ENCODE measurements at places on chromosomes 5 and 9.
A peak's percentile ranks its signal among the peaks of the same experiment; 100 is the strongest.

DNA sequence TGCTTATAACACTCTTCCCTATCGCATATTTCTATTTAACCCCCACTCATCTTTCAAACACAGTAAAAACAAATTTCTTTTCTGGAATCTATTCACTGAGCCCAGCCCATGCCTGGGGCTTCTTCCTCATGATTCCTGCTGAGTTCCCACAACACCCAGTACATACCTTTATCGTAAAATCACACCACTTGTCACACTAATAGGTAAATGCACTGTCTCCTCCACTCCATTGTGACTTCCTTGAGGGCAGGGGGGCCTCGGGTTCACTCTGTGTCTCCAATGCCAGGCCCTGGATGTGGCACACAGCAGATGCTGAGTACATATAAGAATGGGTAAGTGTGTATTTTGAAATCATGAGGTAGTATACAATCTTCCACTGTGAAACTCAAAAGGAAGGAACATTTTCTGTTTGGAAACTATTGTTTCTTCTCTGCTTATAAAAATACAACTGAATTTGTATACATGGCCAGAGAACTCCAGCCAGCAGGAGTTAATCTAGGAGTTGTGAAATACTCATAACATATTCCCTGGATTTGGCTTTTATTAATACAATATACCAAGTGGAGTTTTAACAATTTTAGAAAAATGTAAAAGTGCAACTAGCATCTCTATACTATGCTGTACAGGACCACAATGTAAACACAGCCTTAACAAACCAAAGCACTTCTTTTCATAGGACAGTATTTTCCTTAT is 7.2 kb downstream of the PLK2 start:
- no peak for DNase-seq

DNA sequence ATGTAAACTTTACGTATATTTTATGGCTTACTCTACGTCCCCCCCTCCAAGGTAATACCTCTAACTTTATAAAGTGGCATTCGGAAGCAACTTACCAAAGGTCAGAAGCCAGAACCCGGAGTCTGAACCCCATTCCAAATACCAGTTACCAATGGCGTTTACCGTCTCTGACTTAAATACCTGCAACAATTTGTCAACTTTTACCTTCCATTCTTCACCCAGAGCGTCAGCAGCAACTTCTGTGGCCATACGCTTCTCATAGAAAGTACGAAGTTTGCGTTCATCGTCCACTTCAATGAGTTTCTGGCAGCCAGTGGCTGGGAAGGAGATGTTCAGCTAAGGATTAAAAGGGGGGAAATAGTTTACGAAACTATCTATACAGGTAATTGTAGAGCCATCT is 753 bp downstream of the RPS6 start:
- no peak for DNase-seq

- DNase-seq: no peak
These were observed 9.9 kb upstream of the NR4A3 start for GRCh38 chr9:99811598-99812383.

- no peak for DNase-seq
These were observed 23.7 kb upstream of the STARD4 start for GRCh38 chr5:111535879-111536549.

- DNase-seq: no peak
These were observed 1.2 kb downstream of the AP3S1 start for GRCh38 chr5:115842952-115843351.

DNA sequence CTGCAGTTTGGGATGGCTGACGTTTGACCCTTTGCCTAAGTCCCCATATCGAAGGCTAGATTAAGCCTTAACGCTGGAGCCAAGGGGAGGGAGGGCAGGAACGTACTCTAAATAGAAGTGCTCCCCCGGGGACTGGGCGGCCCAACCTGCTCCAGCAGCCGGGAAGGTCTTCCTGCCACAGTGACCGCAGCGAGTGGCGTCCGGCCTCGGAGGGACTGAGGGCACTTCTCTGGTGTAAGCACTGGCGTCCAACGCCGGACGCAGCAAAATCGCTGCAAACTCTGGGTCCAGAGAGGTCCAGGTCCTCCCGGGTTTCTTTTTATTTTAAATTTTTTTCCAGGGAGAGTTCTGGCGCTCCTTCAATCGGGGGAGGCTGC is 505 bp upstream of the ACER2 start:
- no peak for DNase-seq

DNA sequence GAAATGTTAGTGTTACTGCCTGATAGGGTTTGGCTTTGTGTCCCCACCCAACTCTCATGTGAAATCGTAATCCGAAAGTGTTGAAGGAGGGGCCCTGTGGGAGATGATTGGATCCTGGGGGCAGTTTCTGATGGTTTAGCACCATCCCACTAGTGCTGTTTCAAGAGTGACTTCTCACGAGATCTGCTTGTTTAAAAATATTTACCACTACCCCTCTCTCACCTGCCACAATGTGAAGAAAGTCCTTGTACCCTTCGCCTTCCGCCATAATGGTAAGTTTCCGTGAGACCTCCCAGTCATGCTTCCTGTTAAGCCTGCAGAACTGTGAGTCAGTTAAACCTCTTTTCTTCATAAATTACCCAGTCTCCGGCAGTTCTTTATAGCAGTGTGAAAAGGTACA is 2.6 kb upstream of the RFX3 start:
- no peak for DNase-seq

DNA sequence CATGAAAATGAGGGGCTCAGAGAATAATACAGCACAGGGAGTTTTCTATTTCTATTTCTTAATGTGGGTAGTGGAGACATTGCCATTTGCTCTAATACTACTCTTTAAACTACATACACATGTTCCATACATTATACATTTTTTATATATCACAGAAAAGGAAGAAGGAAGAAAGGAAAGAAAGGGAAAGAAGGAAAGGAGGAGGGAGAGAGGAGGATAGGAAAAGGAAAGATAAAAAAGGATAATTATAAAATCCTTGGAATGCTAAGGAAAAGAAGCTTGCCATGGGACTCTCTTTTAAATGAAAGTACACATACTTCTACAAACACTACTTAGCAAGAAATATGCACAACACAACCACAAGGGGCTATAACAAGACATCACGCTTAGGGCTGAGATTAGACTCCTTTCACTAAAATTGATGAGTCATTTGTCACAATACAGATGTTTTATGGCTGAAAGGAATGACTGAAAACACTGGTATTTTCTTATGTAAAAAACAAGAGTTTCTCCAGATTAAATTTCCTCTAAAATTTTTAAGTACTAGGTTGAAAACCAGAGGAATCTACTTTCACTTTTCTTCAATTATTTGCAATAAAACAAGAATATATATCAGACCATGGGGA is 219.8 kb downstream of the ARL15 start:
- DNase-seq: peak; percentile 51

DNA sequence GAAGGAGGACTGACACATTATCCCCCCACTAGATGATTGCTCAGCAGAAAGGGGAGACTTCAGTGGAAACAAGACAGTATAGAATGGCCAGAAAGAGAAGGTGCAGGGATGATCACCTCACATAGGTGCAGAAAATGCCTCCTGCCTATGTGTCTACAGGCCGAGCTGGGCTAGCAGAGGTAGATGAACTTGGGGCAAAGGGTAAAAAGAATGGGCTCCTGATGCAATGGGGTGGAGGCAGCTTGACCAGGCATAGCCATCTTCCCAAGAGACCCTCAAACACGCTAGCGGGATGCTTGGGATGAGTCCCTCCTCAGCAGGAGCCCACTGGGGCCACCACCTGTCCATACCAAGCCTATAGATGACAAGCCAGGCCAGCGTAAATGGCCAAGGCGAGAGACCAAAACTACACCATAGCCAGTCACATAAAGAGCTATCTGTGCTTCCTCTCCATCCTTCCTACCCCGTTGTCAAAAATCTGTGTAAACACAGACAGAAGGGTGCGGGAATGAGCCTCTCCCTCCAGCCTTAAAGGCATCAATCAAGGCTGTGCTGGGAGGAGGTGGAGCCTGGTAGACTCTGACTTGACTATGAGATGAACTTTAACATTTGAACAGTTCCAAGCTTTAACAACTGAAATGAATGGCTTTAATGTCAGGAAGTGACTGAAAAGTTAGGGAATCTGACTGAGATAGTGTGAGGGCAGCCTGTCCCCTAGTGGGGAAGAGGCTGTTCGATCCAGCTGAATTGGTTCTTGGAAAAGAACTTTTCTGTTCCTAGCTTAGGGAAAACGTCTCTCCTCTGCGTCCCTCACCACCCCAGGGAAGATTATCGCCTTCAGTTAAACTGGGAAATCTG is 10.4 kb downstream of the C9orf152 start:
- DNase-seq: no peak

DNA sequence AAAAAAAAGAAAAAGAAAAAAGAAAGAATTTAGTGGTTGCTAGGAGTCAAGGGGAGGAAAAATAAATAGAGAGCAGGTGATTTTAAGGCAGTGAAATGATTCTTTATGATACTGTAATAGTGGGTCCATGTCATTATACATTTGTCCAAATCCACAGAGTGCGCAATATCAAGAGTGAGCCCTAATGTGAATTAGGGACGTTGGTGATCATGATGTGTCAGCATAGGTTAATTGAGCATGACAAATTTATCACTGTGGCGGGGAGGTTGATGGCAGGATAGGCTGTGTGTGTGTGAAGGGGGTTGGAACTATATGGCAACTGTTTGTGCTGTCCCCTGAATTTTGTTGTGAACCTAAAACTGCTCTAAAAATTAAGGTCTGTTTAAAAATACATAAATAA is 357.8 kb downstream of the ICE1 start:
- no peak for DNase-seq

- DNase-seq: peak; percentile 38
These were observed 7.1 kb upstream of the AFAP1L1 start for GRCh38 chr5:149264439-149265067.

DNA sequence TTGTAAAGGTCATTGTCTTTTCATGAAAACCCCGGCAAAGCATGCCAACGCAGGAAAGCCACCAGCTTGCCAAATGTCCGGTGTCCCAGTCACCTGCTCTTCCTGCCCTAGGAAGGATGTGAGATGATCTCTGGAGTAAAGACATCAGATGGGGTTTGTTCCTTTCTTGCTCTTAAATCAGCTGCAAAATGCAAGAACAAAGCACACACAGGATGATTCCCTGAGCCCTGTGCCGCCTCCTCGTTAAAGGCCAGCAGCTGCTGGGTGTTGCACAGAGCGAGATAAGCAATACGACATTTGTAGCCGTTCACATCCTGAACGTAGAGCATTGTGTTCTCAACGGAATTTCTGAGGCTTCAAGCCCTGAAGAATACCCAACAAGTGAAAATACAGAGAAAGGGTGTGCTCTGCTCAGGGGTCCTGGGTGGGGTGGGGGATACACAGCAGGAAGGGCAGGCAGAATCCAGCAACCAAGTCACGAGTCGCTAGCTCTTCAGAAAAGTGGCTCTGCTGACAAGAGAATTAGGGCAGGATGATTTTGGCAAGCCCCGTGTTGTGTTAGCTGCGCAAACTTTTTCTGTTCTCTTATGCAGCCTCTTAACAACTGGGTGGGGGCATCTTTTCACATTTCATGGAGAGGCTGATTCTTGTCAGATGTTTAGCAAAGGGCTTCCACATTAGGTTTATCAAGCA is 229.2 kb upstream of the MAP3K1 start:
- no peak for DNase-seq

DNA sequence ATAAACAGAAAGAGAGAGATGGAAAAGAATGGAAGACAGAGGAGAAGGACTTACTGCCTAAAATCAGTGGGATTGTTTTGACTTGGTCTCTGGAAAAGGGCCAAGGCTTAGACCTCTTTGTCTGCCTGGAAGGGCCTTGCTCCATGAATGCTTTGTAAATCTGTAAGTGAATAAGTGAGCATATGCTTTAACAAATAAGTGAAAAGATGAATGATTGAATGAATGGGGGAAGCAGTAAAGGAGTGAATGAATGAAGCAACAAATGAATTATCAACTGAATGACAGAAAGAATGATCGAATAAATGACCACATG is 5.5 kb downstream of the KCNIP1 start:
- no peak for DNase-seq

- peak; percentile 48 for DNase-seq
These were observed 10.7 kb downstream of the OR2V1 start for GRCh38 chr5:181120306-181120705.

DNA sequence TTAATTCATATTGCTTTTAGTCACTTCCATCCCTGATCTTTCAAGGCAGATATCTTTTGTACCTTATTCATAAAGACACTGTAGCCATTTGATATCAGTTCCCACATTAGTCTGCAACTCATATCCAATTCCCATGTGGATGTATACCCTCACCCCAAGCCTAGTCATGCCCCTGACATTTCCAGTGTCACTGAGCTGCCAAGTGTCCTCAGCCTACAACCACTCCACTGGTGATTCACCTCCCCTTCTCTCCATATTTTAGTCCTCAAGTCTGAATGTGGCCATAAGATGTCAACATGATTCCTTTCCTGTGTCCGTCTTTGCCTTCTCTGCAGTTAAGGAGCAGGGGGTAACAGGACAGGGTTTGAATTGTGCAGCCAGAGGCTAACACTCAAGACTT is 346.9 kb downstream of the RAB3C start:
- DNase-seq: no peak

DNA sequence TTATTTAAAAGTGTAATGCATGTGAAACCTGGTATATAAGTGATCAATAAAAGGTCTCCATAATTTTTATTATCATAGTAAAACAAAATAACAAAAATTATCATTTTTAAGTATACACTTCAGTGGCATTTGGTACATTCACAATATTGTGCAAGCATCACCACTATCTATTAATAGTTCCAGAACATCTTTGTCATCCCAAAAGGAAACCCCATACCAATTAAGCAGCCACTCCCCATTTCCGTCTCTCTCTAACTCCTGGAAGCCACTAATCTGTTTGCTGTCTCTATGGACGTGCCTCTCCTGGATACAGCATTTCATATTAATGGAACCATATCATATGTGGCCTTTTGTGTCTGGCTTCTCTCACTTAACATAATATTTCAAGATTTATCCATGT is 7.6 kb downstream of the OLFML2A start:
- no peak for DNase-seq

DNA sequence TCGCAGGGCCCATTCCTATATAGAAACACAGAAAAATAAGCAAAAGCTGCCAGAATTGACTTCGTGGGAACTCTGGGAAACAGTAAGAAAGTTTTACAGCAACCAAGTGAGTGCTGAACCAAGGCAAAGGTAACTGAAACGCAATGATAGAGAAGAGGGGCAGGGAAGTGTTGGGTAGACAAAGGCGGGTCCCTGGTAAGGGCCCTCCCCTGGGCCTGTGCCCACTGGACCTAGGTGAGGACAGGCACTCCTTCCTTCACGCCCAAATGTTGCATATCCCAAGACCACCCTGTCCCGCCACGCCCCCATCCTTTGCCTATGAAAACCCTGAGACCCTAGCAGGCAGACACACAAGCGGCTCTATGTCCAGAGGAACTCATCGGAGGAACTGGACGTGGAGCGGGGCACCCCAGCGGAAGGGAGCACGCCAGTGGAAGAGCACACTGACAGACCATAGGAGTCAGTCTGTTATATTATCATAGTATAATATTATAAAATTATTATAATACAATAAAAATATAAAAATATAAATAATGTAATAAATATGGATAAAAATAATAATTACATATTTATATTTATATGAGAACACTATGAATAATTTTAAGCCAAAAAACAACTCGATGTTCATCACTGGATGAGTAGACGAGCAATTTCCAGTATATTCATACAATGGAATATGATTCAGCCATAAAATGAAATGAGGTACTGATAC is 27.9 kb downstream of the CDKN2A start:
- DNase-seq: no peak

- peak; percentile 35 for DNase-seq
These were observed 174.0 kb upstream of the NREP start for GRCh38 chr5:111930905-111931461.

- no peak for DNase-seq
These were observed 14.2 kb downstream of the EEIG1 start for GRCh38 chr9:127966416-127967150.

- DNase-seq: no peak
These were observed 19.1 kb downstream of the PTGS1 start for GRCh38 chr9:122389799-122390481.

GRCh38 chr5:181173420-181174342 is 26.3 kb downstream of the OR2V2 start:
- no peak for DNase-seq

Measured in urothelium cell line (cell line).